CD4-positive, CD25-positive, alpha-beta regulatory T cell (primary cell): ENCODE measurements at places on chromosomes 13 and 19. TPM values are rescaled to one million over a fixed set of nuclear protein-coding genes. Genes with fewer than 3 reads are reported as not detected.
A peak's percentile ranks its signal among the peaks of the same experiment; 100 is the strongest.

Gene FLT3LG
- total RNA-seq: 250 TPM

Gene PRR20A
- not detected for total RNA-seq

Gene ZNF90
- total RNA-seq: 2.8 TPM

Gene C19orf81
- not detected for total RNA-seq

Gene PLK5
- total RNA-seq: not detected

Gene CEACAM6
- total RNA-seq: not detected

Gene OR7D2
- not detected for total RNA-seq

Gene TTC9B
- total RNA-seq: not detected

Gene PDX1
- total RNA-seq: not detected

Gene SYNGR4
- not detected for total RNA-seq

Gene CD22
- 3.3 TPM for total RNA-seq

Gene CHERP
- 57.2 TPM for total RNA-seq

Gene SLC1A6
- total RNA-seq: 0.59 TPM

Gene TLE6
- not detected for total RNA-seq

Gene PRTN3
- not detected for total RNA-seq

Gene TEX29
- total RNA-seq: not detected

Gene ADAMTSL5
- 2.1 TPM for total RNA-seq

Gene CNOT3
- 56.9 TPM for total RNA-seq

GRCh38 chr13:35514061-35514477 lies 37.6 kb upstream of the MAB21L1 start:
- no peak for DNase-seq
- H3K4me1 ChIP-seq: no peaks in the 10 kb centered on the region
- no peaks in the 10 kb centered on the region for H3K27me3 ChIP-seq
- H3K27ac ChIP-seq: no peak overlapping the region

GRCh38 chr13:76711550-76712182 lies 174.5 kb downstream of the KCTD12 start:
- H3K4me3 ChIP-seq: no peak overlapping the region
- H3K36me3 ChIP-seq: no peaks in the 10 kb centered on the region
- no peaks in the 10 kb centered on the region for H3K4me1 ChIP-seq
- no peak overlapping the region for H3K27ac ChIP-seq

DNA sequence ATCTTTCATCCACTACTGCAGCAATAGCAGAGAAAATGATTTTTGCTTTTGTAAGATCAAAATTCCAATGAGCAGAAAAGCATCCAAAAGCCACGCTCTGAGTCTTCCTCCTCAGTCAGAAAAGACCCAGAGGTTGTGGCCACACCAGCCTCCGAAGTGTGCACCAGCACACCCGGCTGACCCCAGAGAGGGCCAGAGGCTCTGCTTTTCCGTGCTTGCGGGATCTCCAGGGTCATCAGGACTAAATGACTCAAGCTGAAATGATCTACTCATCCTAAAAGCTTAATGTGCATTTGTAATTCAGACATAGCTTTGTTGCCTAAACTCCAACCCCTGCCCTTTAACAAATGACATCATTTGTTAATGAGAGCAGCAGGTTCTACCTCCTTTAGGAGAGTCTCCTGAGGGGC lies 16.5 kb downstream of the RXFP2 start:
- H3K4me3 ChIP-seq: no peak overlapping the region
- no peaks in the 10 kb centered on the region for H3K4me1 ChIP-seq
- H3K36me3 ChIP-seq: no peaks in the 10 kb centered on the region

DNA sequence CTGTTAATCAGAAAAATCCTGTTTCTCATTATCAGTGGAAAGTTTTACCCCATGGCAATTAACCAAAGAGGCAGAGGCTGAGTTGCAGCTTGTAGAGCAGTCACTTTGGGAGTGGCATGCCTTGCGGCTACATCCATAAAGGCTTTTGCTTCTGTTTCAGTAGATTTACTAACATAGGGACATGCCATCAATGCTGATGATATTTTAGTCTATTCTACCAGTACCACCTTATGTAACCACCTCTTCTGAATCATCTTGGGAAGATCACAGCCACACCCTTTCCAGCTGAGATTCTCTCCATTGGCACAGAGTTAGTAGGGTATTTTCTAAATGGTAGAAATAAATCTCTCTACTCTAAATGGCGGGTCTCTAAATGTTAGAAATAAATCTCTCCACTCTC lies 37.5 kb downstream of the POSTN start:
- no peak overlapping the region for H3K27ac ChIP-seq
- no peaks in the 10 kb centered on the region for H3K27me3 ChIP-seq
- no peaks in the 10 kb centered on the region for H3K36me3 ChIP-seq
- no peak for DNase-seq
- H3K4me1 ChIP-seq: no peaks in the 10 kb centered on the region

DNA sequence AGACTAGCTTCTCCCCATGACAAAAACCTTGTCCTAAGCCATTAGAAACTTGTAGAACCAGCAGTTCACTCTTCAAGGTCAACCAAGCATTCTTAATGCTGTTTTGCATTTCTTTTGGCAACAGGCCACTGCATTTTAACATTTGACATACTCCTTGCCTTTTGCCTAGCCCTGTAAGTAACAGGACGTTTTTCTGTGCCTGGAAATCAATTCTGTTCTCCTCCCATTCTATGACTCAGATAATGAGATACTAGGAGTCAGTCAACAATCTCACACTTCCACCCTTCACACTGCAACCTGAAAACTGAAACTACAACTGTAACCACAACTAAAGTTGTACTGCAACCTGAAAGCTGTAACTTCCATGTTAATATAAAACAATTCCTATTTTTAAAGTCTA lies 268.7 kb downstream of the MZT1 start:
- no peaks in the 10 kb centered on the region for H3K4me1 ChIP-seq
- H3K27ac ChIP-seq: no peak overlapping the region
- H3K36me3 ChIP-seq: no peaks in the 10 kb centered on the region
- no peak for DNase-seq
- H3K27me3 ChIP-seq: no peaks in the 10 kb centered on the region

DNA sequence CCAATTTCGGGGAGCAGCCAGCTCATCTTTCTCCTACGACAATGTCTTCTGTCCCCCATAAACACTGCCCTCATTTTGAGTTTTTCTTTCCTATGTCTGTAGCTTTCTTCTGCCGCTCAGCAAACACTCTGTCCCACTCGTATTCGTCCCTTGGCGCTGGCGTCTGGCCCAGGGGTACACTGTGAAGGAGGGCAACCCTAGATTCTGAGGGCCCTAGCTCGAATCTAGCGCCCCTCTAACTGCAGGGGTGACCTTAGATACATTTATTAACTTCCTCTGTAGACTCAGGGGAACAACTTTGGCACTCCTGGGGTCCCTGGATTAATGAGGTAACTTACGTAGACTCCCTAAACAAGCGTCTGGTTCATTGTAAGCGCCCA lies 677 bp upstream of the LRCH1 start:
- H3K4me3 ChIP-seq: peak overlapping the region; percentile 78
- peak; percentile 9 for DNase-seq
- H3K36me3 ChIP-seq: no peaks in the 10 kb centered on the region
- H3K27me3 ChIP-seq: peaks cover 4% of the 10 kb centered on the region
- H3K27ac ChIP-seq: peak overlapping the region; percentile 85

- H3K36me3 ChIP-seq: no peaks in the 10 kb centered on the region
- DNase-seq: no peak
- peaks cover 20% of the 10 kb centered on the region for H3K4me1 ChIP-seq
- no peak overlapping the region for H3K27ac ChIP-seq
These were observed 10.5 kb downstream of the NACC1 start for GRCh38 chr19:13128583-13128982.

DNA sequence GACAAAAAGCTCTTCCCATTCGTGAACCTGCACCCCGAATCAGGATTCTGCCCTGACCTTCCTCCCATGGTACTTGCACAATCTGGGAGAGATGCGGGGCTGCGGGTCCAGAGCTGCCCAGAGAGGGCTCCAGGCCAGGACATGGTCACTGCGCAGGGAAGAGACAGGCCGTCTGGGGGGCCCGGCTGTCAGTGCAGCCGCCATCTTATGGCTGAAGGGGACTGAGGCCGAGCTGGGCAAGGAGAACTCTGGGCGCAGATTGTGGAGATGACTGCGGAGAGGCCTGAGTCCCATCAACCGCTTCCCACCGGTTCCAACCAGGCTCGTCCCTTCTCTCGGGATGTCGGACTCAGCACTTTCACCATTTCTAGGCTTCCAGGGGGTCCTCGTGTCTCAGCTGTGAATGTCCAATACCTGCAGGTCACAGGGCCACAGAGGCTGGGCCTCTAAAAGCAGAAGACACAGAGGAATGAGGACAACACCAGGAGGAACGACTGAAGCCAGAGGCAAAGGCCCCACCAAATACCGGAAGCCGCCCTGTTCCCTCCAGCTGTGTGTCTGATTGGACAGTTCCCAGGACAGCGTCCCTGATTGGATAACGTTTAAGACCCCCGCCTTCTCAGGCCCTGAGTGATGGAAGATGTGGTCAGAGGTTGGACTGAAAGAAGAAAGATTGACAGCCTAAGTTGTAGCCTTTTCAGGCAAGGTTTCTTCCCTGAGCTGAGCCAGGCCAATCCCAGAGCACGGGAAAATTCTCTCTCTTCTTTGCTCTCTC lies 117.1 kb upstream of the ZNF91 start:
- no peaks in the 10 kb centered on the region for H3K36me3 ChIP-seq
- H3K27me3 ChIP-seq: no peaks in the 10 kb centered on the region
- no peak for DNase-seq
- H3K4me1 ChIP-seq: no peaks in the 10 kb centered on the region
- no peak overlapping the region for H3K27ac ChIP-seq

- no peaks in the 10 kb centered on the region for H3K36me3 ChIP-seq
- H3K4me3 ChIP-seq: no peak overlapping the region
- no peak overlapping the region for H3K27ac ChIP-seq
- DNase-seq: no peak
- H3K27me3 ChIP-seq: no peaks in the 10 kb centered on the region
- no peaks in the 10 kb centered on the region for H3K4me1 ChIP-seq
These were observed 159.6 kb downstream of the GGACT start for GRCh38 chr13:100428986-100429385.

DNA sequence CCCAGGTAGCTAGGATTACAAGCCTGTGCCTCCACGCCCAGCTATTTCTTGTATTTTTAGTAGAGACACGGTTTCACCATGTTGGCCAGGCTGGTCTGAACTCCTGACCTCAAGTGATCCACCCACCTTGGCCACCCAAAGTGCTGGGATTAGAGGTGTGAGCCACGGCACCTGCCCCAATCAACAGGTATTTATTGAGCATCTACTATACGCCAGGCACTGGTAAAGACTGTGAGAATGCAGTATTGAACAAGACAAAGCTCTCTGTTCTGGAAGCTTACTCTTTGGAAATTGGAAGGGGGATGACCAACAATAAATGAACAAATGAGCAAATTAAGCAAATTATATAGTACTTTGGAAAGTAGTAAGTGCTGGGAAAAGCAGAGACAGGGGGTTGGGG lies 21.4 kb upstream of the ERCC1 start:
- no peaks in the 10 kb centered on the region for H3K36me3 ChIP-seq
- H3K4me3 ChIP-seq: no peak overlapping the region
- no peak overlapping the region for H3K27ac ChIP-seq
- no peaks in the 10 kb centered on the region for H3K27me3 ChIP-seq
- DNase-seq: no peak

GRCh38 chr19:15177269-15178116 lies 23.3 kb downstream of the NOTCH3 start:
- peak; percentile 69 for DNase-seq
- no peak overlapping the region for H3K4me3 ChIP-seq
- H3K27ac ChIP-seq: no peak overlapping the region
- H3K4me1 ChIP-seq: peaks cover 4% of the 10 kb centered on the region
- no peaks in the 10 kb centered on the region for H3K36me3 ChIP-seq

- no peak for DNase-seq
- H3K27ac ChIP-seq: no peak overlapping the region
- H3K4me1 ChIP-seq: no peaks in the 10 kb centered on the region
- no peaks in the 10 kb centered on the region for H3K27me3 ChIP-seq
- no peak overlapping the region for H3K4me3 ChIP-seq
These were observed 38.8 kb downstream of the VSTM2B start for GRCh38 chr19:29564574-29565005.

GRCh38 chr13:99295488-99296252 lies 11.5 kb downstream of the GPR183 start:
- H3K27me3 ChIP-seq: no peaks in the 10 kb centered on the region
- peak overlapping the region; percentile 96 for H3K4me3 ChIP-seq
- peaks cover 47% of the 10 kb centered on the region for H3K36me3 ChIP-seq
- peak overlapping the region; percentile 79 for H3K27ac ChIP-seq

DNA sequence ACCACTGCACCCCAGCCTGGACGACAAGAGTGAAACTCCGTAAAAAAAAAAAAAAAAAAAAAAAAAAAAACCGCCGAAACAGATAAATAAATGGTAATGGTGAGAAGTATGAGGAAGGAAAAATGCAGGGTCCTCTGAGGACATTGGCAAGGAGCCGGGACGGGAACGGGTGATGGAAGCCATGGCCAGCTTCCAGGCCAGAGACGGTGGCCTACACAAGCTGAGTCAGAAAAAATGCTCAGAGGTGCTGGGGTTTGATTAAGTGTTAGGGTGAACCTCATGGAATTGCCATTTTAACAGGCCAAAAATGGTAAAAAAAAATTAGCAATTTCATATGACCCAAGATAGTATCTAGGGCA lies 866 bp upstream of the ZSWIM4 start:
- H3K27ac ChIP-seq: peak overlapping the region; percentile 67
- H3K27me3 ChIP-seq: no peaks in the 10 kb centered on the region
- H3K4me3 ChIP-seq: no peak overlapping the region

- no peak overlapping the region for H3K27ac ChIP-seq
- no peak for DNase-seq
- no peak overlapping the region for H3K4me3 ChIP-seq
- peaks cover 6% of the 10 kb centered on the region for H3K27me3 ChIP-seq
- H3K4me1 ChIP-seq: peaks cover 19% of the 10 kb centered on the region
- no peaks in the 10 kb centered on the region for H3K36me3 ChIP-seq
These were observed 3.4 kb downstream of the ATP1A3 start for GRCh38 chr19:41990615-41991014.

DNA sequence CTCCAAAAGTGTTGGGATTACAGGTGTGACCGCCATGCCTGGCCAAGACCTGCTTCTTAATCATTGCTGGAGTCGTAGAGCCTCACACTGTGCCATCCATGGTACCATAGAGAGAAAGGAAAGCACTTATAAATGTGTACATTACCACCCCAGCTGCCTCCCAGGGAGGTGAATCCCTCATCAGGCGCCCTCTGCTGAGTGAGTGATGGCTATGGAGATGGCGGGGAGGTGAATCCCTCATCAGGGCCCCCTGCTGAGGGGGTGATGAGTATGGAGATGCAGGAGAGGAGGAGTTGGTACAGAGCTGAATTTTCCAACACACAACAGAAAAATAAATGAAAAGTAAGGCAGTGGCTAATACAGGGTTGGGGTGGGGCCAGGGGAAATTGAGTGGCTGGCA lies 263.4 kb downstream of the UQCRFS1 start:
- H3K27me3 ChIP-seq: no peaks in the 10 kb centered on the region
- no peak overlapping the region for H3K4me3 ChIP-seq
- no peak for DNase-seq
- H3K4me1 ChIP-seq: no peaks in the 10 kb centered on the region
- no peaks in the 10 kb centered on the region for H3K36me3 ChIP-seq
- H3K27ac ChIP-seq: no peak overlapping the region

GRCh38 chr13:45206340-45206739 lies 5.5 kb upstream of the KCTD4 start:
- no peak overlapping the region for H3K4me3 ChIP-seq
- H3K4me1 ChIP-seq: no peaks in the 10 kb centered on the region
- no peak overlapping the region for H3K27ac ChIP-seq
